ENCODE measurements at places on chromosomes 2 and 18.
A peak's percentile ranks its signal among the peaks of the same experiment; 100 is the strongest.

DNA sequence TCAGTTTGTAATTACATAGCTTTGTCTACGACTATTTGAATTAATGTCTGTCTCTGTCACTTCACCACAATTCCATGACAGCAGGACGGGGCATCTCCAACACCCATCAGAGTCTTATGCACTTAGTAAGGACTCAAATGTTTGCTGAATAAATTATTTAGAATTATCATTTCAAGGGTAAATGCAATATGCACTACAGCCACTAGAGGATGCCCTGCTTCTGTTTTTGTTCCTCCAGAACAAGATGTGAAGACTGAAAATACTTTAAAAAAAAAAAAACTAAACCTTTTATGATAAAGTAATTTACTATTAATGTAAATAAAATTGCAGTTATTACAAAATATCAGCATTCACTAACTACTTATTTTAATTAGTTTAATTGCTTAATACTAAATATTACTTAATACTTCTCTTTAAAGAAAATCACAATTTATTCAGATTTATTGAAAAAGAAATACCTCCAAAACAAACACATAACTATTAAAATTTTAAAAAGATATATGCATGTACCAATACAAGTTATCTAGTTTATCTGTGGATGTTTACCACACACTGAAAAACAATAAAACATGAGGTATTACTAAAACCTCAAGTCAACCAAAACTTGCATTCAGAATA is 3.2 kb downstream of the PIGN start:
- DNase-seq: peak; percentile 59

DNA sequence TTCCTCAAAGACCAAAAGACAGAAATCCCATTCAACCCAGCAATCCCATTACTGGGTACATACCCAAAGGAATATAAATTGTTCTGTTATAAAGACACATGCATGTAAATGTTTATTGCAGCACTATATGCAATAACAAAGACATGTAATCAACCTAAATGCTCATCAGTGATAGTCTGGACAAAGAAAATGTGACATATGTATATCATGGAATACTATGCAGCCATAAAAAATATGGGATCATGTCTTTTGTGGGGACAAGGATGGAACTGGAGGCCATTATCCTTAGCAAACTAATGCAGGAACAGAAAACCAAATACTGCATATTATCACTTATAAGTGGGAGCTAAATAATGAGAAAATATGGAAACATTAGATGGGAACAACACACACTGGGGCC is 2.7 kb upstream of the HNMT start:
- DNase-seq: no peak

DNA sequence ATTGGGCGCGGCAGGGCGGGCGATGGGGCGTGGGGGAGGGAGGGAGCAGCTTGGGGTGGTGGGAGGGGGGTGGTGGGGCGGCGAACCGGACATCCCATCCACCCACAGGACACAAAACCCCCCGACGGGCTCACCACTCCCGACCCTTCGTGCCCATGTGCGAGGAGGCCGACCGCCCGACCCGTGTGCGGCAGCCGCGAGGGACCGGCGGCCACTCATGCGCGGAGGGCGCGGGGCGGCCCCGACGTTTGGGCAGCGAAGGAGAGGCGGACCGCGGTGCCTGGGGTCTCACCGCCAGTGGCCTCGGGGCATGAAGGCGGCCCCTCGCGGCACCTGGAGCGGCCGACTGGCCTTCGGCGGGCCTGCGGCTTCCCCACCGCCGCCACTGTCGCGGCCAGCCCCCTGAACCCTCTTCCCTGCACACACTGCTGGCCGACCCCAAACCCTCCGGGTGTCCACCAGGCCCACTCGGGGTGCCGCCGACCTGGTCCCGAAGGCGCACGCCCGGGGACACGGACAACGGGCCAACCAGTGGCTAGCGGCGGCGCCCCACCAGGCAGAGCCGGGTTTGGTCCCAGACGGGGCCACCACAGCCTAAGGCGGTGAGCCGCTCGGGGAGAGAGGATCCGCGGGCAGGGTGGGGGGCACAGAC is 94.6 kb upstream of the ANKRD30BL start:
- DNase-seq: no peak

GRCh38 chr2:100292022-100292580 is 30.2 kb downstream of the LONRF2 start:
- DNase-seq: peak; percentile 37

- peak; percentile 85 for DNase-seq
These were observed 96.8 kb upstream of the CDC42EP3 start for GRCh38 chr2:37767959-37768925.

DNA sequence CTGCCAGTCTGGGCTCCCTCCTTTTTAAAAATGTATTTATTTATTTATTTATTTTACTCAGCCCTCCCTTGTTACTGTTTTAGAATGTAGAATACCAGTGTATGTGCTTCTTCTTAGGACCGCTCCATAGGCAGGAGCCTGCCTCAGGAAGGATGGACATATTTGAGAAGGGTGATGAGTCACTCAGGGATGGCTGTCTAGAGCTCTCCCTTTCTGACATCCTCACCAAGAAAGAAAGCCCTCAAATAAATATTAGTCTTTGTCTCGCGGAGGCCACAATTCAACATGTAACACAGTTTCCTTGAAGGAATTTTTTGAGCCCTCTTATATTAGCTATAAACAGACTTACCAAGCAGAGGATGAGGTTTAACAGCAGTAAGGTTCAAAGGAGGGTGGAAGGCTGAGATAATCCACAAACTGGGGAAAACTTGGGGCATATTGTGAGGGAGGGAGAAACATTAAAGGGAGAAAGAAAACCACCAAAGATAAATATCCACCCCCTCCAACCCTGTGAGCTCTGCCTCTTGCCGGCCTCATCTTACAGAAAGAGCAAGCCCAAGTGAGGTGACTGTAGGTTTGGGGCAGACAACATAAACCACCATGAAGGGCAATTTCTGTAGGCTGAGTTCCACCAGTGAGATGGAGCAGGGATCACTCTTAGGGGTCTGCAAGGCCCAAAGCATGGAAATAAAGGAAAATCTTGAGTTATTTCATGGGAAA is 163.4 kb downstream of the LRRTM1 start:
- DNase-seq: no peak

GRCh38 chr18:42394238-42394637 is 439.2 kb downstream of the PIK3C3 start:
- no peak for DNase-seq

All from astrocyte of the cerebellum (primary cell).